ENCODE measurements at places on chromosomes 11 and 22.
A peak's percentile ranks its signal among the peaks of the same experiment; 100 is the strongest.

- peak; percentile 92 for DNase-seq
Measured at GRCh38 chr11:1382831-1383607, 6.7 kb upstream of the BRSK2 start.

DNA sequence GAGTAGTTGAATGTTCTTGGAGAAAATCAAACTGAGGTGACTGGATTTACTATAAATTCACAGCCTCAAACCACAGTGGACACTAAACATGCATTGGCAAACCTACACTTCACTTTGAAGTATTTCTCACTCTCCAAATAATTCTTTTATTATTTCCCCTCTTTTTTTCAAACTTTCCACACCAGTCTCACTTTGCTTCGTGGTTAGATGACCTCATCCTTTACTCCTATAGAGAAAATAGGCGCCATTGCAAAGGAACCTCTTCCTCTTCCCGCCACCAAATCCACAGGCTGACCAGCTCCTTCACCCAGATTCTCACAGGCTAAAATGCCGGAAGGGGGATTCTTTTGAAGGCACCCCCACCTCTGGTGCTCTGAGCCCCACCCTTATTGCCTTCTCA lies 33.4 kb downstream of the HTR3A start:
- no peak for DNase-seq

GRCh38 chr11:36361901-36362391 lies 65.9 kb downstream of the PRR5L start:
- peak; percentile 86 for DNase-seq

DNA sequence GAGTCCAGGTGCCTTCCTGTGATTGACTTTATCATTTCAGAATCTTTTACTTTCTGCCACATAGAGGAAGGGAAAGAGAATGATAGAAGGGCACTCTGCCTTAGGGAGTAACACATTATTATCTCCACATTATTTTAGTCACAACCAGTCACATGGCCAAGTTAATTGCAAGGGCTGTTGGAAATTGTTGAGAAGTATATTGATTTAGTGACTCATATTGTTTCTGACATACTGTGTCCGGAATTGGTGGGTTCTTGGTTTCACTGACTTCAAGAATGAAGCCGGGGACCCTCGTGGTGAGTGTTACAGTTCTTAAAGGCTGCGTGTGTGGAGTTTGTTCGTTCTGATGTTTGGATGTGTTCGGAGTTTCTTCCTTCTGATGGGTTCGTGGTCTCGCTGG lies 8.7 kb downstream of the OR51B4 start:
- DNase-seq: no peak

DNA sequence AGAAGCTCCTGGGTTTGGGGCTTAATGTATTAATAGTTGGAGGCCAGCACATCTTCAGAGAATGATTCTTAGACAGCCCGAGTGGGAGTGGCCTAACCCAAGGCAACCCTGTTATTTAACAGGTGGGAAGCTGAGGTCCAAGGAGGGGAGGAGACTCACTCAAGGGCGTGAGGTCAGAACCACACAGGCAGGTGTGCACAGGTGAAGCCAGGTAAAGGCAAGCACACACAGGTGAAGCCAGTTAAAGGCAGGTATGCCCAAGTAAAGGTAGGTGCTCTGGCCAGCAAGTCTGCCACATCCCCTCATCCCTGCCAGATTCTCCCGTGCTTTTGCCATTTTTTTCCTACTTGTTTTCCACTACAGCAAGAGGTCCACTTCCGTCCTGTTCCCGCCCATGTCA lies 2.9 kb upstream of the SHANK2 start:
- DNase-seq: no peak

DNA sequence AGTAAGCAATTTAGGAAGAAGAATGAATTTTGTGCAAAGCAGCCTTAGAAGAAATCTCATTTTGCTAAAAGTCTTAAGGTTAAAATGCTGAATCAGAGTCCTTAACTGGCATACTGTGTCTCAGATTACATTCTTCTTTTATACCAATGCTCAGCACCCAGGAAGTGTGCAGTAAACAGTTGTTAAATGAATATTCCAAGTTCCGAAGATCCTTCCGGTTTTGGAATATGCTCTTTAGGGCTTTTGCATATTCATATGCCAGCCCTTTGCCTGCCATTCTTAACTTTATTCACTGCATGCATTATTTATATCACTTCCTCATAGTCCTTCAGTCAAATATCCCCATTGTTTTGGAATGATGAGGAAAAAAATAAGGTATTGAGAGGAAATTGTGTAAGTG lies 242.0 kb downstream of the DDX10 start:
- DNase-seq: no peak

GRCh38 chr22:17767233-17768065 lies 6.8 kb downstream of the BID start:
- peak; percentile 72 for DNase-seq

DNA sequence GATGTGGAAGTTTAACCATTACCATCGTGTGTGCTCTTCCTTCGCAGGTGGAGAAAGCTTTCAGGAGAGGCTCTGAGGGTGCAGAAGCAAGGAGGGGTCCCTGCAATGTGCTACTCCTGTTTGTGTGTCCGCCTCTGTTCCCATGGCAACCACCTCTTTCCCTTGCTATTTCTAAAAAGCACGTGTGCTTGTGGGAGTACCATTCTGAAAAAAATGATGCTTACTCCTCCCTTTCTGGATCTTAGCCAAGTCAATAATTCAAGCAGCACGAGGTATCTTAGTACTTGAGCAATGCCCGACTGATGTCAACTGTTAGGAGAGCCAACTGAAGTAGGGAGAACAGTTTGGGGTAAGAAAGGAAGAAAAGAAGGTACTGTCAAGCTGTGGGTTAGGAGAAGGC lies 628.7 kb downstream of the NTM start:
- DNase-seq: no peak

DNA sequence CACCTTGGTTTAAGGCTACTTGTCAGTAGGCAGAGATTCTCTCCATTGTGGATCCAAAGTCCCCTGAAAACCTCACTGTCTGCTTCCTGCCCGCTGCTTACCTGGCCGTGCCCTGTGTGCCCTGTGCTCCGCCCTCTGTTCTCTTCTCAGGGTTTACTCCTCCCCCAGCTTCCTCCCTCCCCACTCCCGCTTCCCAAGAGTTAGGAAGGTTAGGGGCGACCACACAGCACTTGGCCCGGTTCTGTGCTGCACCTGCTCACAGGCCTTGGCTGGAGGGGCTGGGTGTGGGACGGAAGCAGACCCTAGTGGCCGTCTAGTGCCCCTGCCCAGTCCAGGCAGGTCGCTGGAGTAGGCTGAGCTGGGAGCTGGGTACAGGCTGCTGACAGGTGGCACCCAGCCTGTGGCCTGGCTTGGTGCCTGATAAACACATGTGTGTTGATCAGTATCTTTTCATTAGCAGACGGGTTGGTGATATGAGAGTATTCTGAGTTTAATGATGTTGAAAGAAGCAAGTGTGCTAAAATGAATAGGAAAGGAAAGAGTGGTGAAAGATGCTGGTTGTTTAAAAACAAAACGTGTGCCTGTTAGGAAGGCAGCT lies 40.5 kb downstream of the GRAMD4 start:
- DNase-seq: no peak

GRCh38 chr11:105245781-105246315 lies 106.3 kb upstream of the CARD18 start:
- no peak for DNase-seq

GRCh38 chr11:72220696-72221363 lies 3.7 kb upstream of the INPPL1 start:
- DNase-seq: no peak

DNA sequence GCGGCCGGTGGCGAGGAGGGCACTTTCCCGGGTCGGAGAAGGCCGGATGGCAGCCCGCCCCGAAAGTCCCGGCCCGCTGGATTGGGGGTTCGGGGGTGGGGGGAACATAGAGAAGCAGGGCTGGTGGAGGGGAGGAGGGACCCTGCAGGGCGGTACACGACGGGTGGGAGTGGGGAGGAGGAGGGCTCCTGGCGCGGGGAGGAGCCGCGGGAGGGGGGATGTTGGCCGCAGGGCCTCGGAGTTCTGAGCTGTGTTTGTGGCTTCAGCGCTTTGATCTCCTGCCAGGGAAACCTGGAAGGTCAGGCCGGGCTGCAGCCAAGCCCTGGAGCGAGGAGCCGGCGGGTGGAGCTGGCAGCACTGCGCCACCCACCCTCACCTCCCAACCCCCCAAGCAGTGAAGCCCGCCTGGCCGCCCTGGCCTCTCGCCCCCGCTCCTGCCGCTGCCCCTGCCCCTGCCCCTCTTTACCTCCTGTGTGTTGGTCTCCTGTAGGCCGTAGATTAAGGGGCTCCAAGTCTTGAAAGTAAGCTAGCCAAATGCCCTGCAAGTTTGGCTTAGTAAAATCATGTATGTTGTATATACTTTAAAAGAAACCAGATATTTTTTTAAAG lies 30.9 kb downstream of the C22orf31 start:
- no peak for DNase-seq

GRCh38 chr11:19939415-19939929 lies 220.8 kb downstream of the DBX1 start:
- no peak for DNase-seq

GRCh38 chr11:107018219-107018901 lies at the start of gene GUCY1A2:
Gene GUCY1A2, minus strand, starts transcription at chr11:107018476. Its CDS starts 421 bp downstream, at chr11:107018055.
- DNase-seq: no peak

GRCh38 chr11:94002226-94002625 lies 18.9 kb upstream of the HEPHL1 start:
- DNase-seq: no peak

- no peak for DNase-seq
Measured at GRCh38 chr22:47225080-47225930, 462.9 kb downstream of the TBC1D22A start.

DNA sequence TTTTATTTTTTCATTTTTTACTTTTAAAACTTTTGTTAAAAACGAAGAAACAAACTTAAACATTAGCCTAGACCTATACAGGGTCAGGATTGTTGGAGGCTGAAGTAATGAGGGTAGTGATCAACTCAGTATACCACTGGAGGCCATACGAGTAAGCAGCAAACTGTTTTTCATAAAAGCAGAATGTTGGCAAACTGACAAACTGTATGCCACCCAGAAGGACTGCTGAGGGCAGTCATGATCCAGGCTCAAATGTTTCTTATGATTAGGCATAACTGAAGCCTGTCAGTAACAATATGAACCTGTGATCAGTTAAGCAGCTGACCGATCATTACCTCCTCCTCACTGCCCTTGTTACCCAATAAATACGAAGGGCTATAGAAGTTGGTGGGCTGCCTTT lies 10.2 kb upstream of the SC5D start:
- no peak for DNase-seq

DNA sequence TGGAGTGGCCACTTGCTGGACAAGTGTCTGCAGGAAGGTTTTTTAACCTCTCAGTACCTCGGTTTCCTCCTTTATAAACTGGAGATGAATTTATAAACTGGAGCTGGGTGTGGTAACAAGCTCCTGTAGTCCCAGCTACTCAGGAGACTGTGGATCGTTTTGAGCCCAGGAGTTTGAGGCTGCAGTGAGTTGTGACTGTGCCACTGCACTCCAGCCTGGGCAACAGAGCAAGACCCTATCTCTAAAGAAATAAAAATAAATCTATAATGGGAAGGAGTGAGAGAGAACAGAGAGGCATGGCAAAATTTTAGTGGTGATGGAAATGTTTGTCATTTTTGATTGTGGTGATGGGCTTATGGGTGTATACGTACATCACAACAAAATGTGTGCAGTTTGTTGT lies 1.4 kb upstream of the PDGFB start:
- no peak for DNase-seq

GRCh38 chr22:35556666-35557065 lies 16.0 kb downstream of the RASD2 start:
- no peak for DNase-seq

DNA sequence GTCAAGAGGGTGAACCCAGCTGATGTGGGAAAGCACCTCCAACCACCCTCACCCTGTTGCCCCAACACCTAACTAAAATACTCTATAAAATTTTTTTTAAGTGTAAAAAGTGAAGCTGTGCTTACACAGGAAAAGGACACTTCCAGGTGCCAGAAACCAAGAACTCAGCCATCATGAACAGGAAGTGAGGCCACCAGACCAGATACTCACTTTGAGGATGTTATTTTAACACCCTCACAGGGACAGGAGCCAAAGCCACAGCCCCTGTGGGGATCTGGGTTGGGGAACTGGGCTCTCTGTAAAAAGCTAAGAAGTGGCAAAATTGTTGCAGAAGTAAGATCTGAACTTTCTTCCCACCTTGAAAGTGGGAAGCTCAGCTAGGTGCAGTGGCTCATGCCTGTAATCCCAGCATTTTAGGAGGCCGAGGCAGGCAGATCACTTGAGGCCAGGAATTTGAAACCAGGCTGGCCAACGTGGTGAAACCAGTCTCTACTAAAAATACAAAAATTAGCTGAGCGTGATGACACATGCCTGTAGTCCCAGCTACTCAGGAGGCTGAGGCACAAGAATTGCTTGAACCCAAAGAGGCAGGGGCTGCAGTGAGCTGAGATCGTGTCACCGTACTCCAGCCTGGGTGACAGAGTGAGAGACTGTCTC lies 3.8 kb downstream of the RSPH14 start:
- DNase-seq: peak; percentile 12

DNA sequence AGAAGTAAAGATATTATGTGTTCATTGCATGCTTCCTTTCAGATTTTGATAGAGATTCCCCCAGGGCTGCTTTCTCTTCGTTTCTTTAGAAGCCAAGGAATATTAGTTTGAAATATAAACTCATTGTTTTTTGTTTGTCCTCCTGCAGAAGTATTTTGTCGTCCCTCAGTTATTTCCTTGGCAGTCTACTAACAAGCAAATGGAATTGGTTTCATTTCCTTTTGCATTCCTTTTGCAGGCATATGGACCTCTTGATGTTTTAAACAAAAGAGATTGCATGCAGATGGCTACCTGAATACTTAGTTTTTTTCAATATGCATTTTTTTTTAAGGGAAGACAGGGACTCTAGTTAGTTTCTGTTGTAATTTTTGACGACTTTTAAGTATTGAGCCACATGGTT lies 62.2 kb downstream of the BCL2L13 start:
- DNase-seq: no peak

DNA sequence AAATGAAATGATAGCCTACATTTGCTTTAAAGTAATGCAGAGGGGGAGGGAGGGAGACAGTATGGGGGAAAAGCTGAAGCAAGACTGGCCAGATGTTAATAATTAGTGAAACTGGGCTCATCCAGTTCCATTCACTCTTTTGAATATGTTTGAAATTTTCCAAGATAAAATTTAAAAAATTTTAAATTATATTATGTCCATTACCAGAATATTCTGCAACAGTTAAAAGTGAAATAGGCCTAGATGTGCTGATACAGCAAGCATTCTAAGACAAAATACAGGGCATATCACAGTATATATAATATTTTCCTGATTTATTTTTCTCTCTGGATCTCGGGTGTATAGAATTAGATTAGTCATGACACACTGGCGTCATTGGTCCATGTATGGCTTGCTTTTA lies 13.6 kb upstream of the ZNRF3 start:
- no peak for DNase-seq

- no peak for DNase-seq
Measured at GRCh38 chr22:30837531-30837930, 131.0 kb downstream of the MORC2 start.

- no peak for DNase-seq
Measured at GRCh38 chr11:115198321-115198741, 305.9 kb downstream of the CADM1 start.

- DNase-seq: no peak
Measured at GRCh38 chr11:126718276-126718675, 282.3 kb downstream of the KIRREL3 start.
